ENCODE measurements at places on chromosomes 2 and 18. TPM values are rescaled to one million over a fixed set of nuclear protein-coding genes. Genes with fewer than 3 reads are reported as not detected.

The CYP26B1 gene
- not detected for total RNA-seq

The REG3A gene
- not detected for total RNA-seq

The ABCB11 gene
- 0.07 TPM for total RNA-seq

The PRSS56 gene
- not detected for total RNA-seq

The CCDC74A gene
- 1.4 TPM for total RNA-seq

GRCh38 chr2:128374001-128374710 lies 55.5 kb upstream of the HS6ST1 start:
- peaks cover 15% of the 10 kb centered on the region for H3K27me3 ChIP-seq
- DNase-seq: no peak
- H3K27ac ChIP-seq: no peak overlapping the region
- H3K4me1 ChIP-seq: peaks cover 35% of the 10 kb centered on the region
- no peak overlapping the region for H3K4me3 ChIP-seq
- H3K36me3 ChIP-seq: no peaks in the 10 kb centered on the region

GRCh38 chr2:152623076-152623740 lies 94.1 kb downstream of the PRPF40A start:
- H3K4me3 ChIP-seq: no peak overlapping the region
- no peak overlapping the region for H3K27ac ChIP-seq
- H3K4me1 ChIP-seq: no peaks in the 10 kb centered on the region
- no peaks in the 10 kb centered on the region for H3K36me3 ChIP-seq
- DNase-seq: no peak

GRCh38 chr18:80200171-80200931 lies 47.0 kb downstream of the PARD6G start:
- H3K27ac ChIP-seq: no peak overlapping the region
- H3K36me3 ChIP-seq: no peaks in the 10 kb centered on the region
- H3K27me3 ChIP-seq: no peaks in the 10 kb centered on the region
- H3K4me1 ChIP-seq: no peaks in the 10 kb centered on the region
- H3K4me3 ChIP-seq: no peak overlapping the region
- no peak for DNase-seq

- no peaks in the 10 kb centered on the region for H3K27me3 ChIP-seq
- DNase-seq: no peak
- H3K27ac ChIP-seq: no peak overlapping the region
- H3K4me1 ChIP-seq: peaks cover 3% of the 10 kb centered on the region
Observed at GRCh38 chr18:10404168-10404567, 50.3 kb upstream of the APCDD1 start.

DNA sequence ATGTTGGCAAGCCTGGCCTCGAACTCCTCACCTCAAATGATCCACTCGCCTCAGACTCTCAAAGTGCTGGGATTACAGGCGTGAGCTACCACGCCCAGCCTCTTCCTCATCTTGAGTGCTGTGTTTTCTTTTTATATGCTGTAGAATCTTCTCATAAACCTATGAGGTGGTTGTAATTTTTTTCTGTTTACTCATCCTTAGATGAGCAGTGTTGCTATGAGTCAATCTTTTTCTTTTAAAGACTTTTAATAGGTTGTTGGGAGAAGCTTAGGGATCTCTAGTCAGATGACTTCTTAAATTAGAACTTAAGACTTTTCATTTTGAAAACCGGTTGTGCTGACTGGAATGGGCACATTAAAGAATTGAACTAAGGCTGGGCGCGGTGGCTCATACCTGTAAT lies 8.7 kb upstream of the AAK1 start:
- H3K27ac ChIP-seq: no peak overlapping the region
- DNase-seq: no peak
- H3K27me3 ChIP-seq: no peaks in the 10 kb centered on the region
- H3K4me1 ChIP-seq: peaks cover 44% of the 10 kb centered on the region
- no peaks in the 10 kb centered on the region for H3K36me3 ChIP-seq

DNA sequence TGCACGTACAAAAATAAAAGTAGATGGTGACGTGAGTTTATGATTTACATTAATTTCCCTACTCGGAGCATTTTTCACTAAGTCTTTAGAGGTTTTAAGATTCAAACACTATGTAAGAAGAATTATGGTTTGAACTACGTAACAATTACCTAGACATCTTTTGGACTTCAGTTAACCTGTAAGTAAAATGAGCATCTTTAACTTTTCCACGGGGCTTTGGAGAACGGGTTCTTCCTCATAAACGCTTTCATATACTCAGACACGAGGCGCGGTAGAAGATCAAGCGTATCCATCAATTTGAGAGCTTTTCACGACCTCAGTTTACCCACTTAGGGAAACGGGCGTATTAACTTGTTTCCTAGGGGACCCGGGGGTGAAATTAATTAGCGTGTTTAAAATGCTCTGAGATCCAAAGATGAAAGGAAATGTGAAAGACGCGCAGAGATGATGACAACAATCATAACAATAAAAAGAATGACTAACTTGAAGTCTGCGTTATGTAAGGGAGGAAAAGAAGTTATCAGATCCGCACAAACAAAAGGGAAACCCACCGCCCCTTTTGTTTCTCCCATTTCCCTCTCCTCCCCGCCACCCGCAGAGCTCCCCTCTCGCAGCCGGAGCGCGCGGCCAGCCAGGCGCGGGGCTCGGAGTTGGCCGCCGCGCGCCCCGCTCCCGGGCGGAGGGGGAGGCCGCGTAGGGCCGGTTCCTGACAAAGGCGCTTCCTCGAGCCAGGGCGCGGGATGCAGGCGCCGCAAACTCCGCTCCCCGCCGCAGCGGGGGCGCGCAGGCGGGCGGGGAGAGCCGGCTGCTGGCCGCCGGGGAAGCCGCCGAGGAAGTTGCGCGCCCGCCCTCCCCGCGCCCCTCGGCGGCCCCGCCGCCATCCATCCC lies 807 bp downstream of the PELI1 start:
- no peaks in the 10 kb centered on the region for H3K27me3 ChIP-seq
- H3K36me3 ChIP-seq: no peaks in the 10 kb centered on the region

DNA sequence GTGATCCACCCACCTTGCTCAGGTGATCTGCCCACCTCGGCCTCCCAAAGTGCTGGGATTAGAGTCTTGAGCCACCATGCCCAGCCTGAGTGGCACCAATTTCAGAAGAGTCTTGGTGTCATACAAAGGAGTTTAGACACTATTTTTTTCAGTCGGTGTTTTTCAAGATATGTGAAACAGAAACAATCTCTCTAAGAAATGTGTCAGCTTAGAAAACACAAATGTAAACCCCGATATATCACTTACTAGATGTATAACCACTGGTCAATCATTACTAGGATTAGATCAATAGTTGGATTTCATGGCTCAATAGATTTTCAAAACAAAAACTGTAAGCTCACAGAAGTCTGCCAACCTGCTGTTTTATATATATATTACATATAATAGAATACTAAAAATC lies 67.2 kb upstream of the FRZB start:
- no peaks in the 10 kb centered on the region for H3K27me3 ChIP-seq
- no peaks in the 10 kb centered on the region for H3K4me1 ChIP-seq
- no peaks in the 10 kb centered on the region for H3K36me3 ChIP-seq
- no peak overlapping the region for H3K27ac ChIP-seq

- no peak for DNase-seq
- H3K4me3 ChIP-seq: no peak overlapping the region
- no peaks in the 10 kb centered on the region for H3K4me1 ChIP-seq
- H3K27me3 ChIP-seq: no peaks in the 10 kb centered on the region
Observed at GRCh38 chr2:231284296-231284695, 85.9 kb downstream of the ARMC9 start.

GRCh38 chr2:229601396-229601795 lies 113.0 kb downstream of the DNER start:
- no peaks in the 10 kb centered on the region for H3K36me3 ChIP-seq
- no peak overlapping the region for H3K4me3 ChIP-seq
- peaks cover 2% of the 10 kb centered on the region for H3K27me3 ChIP-seq
- H3K27ac ChIP-seq: no peak overlapping the region

GRCh38 chr2:216004697-216005283 lies 8.6 kb downstream of the MREG start:
- H3K36me3 ChIP-seq: no peaks in the 10 kb centered on the region
- H3K27me3 ChIP-seq: no peaks in the 10 kb centered on the region
- H3K4me1 ChIP-seq: peaks cover 29% of the 10 kb centered on the region
- H3K4me3 ChIP-seq: no peak overlapping the region

DNA sequence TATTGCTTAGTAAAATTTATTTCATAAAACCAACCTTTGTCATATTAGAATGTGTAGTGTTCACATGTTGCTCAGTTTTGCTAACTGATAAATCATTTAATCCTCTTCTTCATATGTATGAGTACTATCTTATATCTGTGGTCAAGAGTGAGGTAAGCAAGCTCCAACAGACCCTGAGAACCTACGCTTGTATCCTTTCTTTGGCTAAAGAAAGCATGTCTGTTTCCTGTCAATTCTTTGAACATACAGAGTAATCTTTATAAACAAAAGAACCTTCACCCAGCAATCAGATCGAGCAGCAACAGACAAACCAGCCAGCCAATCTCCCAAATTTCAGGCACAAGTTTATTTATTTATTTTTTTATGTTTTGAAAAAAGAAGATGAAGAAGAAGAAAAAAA lies 6.4 kb downstream of the ADCYAP1 start:
- H3K27ac ChIP-seq: no peak overlapping the region
- no peak for DNase-seq
- no peaks in the 10 kb centered on the region for H3K36me3 ChIP-seq

DNA sequence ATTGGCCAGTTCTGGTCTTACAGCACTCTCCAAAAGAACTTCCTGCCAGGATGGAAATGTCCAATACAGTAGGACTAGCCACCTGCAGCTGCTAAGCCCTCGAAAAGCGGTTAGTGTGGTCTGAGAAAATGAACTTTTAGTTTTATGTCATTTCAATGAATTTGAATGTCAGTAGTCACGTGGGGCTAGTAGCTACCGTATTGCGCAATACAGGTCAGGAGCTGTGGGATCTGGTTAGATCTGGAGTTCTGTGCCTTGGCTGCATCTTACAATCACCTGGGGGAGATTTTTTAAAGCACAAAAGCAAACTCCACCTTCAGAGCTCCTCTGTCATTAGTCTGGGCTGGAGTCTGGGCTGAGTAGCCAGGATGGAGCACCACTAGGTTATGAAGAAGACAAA lies 35.9 kb downstream of the C1QL2 start:
- H3K4me1 ChIP-seq: no peaks in the 10 kb centered on the region
- DNase-seq: no peak
- no peaks in the 10 kb centered on the region for H3K27me3 ChIP-seq
- H3K36me3 ChIP-seq: no peaks in the 10 kb centered on the region

DNA sequence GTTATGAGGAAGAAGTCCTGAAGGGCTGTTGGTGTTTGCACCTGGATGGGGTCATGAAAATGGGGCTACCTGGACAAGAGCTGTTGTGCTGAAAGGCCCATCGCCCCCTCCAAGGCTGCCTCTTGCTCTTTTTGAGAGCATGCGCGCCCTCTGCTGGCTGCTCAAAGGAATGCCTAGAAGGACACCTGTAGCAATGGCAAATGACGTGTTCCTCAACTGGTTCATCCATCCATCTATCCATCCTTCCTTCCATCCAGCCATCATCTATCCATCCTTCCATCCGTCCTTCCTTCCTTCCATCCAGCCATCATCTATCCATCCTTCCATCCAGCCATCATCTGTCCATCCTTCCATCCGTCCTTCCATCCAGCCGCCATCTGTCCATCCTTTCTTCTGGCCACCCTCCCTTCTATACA lies 17.2 kb upstream of the RPL31 start:
- no peaks in the 10 kb centered on the region for H3K27me3 ChIP-seq
- H3K36me3 ChIP-seq: no peaks in the 10 kb centered on the region
- H3K4me1 ChIP-seq: no peaks in the 10 kb centered on the region
- H3K27ac ChIP-seq: no peak overlapping the region
- no peak overlapping the region for H3K4me3 ChIP-seq

GRCh38 chr2:122414902-122415301 lies 659.5 kb downstream of the TSN start:
- H3K4me3 ChIP-seq: no peak overlapping the region
- H3K4me1 ChIP-seq: no peaks in the 10 kb centered on the region
- H3K27ac ChIP-seq: no peak overlapping the region
- DNase-seq: no peak
- H3K27me3 ChIP-seq: no peaks in the 10 kb centered on the region
- no peaks in the 10 kb centered on the region for H3K36me3 ChIP-seq

GRCh38 chr2:8761529-8762164 lies 75.8 kb downstream of the KIDINS220 start:
- H3K4me1 ChIP-seq: no peaks in the 10 kb centered on the region
- peaks cover 16% of the 10 kb centered on the region for H3K36me3 ChIP-seq
- peak; percentile 52 for DNase-seq
- no peak overlapping the region for H3K27ac ChIP-seq

DNA sequence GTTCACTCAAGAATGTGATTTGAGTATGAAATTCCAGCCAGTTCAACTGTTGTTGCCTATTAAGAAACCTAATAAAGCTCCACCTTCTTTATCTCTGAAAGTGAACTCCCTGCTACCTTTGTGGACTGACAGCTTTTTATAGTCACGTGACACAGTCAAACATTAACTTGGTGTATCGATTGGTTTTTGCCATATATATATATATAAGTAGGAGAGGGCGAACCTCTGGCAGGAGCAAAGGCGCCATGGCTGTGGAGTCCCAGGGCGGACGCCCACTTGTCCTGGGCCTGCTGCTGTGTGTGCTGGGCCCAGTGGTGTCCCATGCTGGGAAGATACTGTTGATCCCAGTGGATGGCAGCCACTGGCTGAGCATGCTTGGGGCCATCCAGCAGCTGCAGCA lies at the start of gene UGT1A1:
TSS of gene UGT1A1 (plus strand) at position 228 of the 400 bp plus-strand sequence. CDS start at position 246, 18 bp downstream.
- H3K27me3 ChIP-seq: no peaks in the 10 kb centered on the region
- no peaks in the 10 kb centered on the region for H3K4me1 ChIP-seq
- no peaks in the 10 kb centered on the region for H3K36me3 ChIP-seq
- no peak within 1 kb of the TSS for H3K4me3 ChIP-seq
- DNase-seq: no peak

DNA sequence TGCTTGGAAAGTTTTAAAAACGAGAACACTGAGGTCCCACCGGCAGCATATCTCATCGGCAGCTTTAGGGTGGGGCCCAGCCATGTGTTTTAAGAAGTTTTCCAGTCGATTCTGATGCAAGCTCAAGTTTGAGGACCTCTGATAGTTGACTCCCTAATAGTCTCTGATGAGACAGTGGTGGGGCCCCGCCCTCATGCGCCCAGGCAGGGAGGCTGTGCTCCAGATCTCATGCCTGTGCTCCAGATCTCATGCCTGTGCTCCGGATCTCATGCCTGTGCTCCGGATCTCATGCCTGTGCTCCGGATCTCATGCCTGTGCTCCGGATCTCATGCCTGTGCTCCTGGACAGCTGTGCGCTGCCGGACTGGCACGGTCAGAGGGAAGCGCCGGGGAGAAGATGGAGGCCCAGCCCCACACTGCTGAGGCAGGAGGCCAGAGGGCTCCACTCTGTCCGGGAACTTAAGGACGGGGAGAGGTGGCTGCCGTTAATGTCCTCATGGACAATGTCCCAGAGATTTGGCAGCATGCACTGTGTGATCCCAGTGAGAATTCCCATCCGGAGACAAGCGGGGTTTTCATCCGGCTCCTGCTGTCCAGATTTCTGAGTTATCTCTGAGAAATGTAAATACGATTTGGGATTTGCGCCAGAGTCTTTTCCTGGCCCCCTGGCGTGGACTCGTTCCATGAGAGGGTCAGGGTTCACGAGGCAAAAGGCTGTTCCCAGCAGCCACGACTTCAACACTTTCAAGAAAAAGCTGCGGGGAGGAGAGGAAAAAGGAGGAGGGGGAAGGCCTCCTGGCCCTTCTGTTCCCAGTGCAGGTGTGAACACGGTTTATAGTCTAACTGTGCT lies 9.4 kb upstream of the COLEC11 start:
- H3K27ac ChIP-seq: no peak overlapping the region
- peaks cover 42% of the 10 kb centered on the region for H3K36me3 ChIP-seq
- no peak for DNase-seq
- H3K4me3 ChIP-seq: no peak overlapping the region
- no peaks in the 10 kb centered on the region for H3K27me3 ChIP-seq

- no peaks in the 10 kb centered on the region for H3K36me3 ChIP-seq
- no peak for DNase-seq
- H3K27ac ChIP-seq: no peak overlapping the region
- no peaks in the 10 kb centered on the region for H3K4me1 ChIP-seq
Observed at GRCh38 chr2:102636283-102636907, 17.0 kb downstream of the SLC9A2 start.
